ENCODE measurements at places on chromosomes 4 and X. TPM values are rescaled to one million over a fixed set of nuclear protein-coding genes. Genes with fewer than 3 reads are reported as not detected.

The MGARP gene
- total RNA-seq: 0.95 TPM

The RFC1 gene
- total RNA-seq: 16.4 TPM

The CHIC2 gene
- total RNA-seq: 6.6 TPM

The CITED1 gene
- 1.6 TPM for total RNA-seq

The GPM6B gene
- 0.14 TPM for total RNA-seq

The SOX3 gene
- total RNA-seq: not detected

The SPRY1 gene
- 6.3 TPM for total RNA-seq

The CA5B gene
- 2.2 TPM for total RNA-seq

The ARMCX5 gene
- total RNA-seq: 9.2 TPM

The MAB21L2 gene
- not detected for total RNA-seq

The SMIM10 gene
- total RNA-seq: 0.20 TPM

The FHL1 gene
- total RNA-seq: 20.5 TPM

The ANOS1 gene
- 0.02 TPM for total RNA-seq

The CXCL10 gene
- total RNA-seq: 0.20 TPM

The AP1AR gene
- total RNA-seq: 7.9 TPM

The CXorf65 gene
- total RNA-seq: not detected

The ERCC6L gene
- total RNA-seq: 15.0 TPM

The SPATA4 gene
- total RNA-seq: 0.17 TPM

The FGA gene
- total RNA-seq: 22.6 TPM

The USP17L24 gene
- total RNA-seq: not detected

Measured in A549 treated with Hydrocortisone at 1 μM for 4 hours (cell line).